ENCODE measurements at places on chromosomes 2 and 18.

GRCh38 chr2:204033611-204034495, 97.3 kb downstream of the ICOS start:
- no peak for DNase-seq

GRCh38 chr2:230085201-230085600, 16.5 kb upstream of the SLC16A14 start:
- DNase-seq: no peak

- DNase-seq: no peak
These were observed 203.2 kb upstream of the ACVR2A start for GRCh38 chr2:147641651-147642050.

GRCh38 chr2:1813371-1813770, 69.1 kb upstream of the PXDN start:
- no peak for DNase-seq

GRCh38 chr2:974502-974901, 23.9 kb downstream of the SNTG2 start:
- peak; percentile 52 for DNase-seq

DNA sequence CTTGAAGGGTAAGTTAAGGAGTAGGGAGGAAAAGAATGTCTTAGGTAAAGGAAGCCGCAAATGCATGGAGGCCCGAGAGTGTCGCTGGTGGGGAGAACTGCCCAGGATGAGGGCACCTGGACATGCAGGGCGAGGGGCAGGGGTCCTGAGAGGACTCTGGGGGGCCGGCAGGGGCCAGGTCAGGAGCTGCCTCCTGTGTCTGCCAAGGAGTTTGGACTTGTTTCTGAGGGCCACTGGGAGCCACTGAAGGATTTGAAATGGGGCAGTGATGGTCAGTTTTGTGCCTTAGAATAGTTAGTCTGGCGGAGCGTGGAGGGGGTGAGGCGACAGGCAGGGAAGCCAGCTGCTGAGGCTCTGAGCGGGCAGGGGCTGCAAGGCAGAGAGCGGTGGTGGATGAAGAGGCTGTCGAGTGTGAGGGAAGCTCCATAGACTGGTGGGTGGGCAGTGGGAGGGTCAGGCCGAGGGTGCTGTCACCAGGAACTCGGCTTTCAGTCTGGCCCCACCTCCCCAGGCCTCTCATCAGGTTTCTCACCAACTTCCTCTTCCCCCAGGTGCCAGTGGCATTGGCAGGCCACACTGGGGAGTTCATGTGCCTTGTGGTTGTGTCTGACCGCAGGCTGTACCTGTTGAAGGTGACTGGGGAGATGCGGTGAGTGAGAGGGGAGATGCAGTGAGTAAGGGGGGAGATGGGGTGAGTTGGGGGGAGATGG, 14.7 kb upstream of the SLC4A3 start:
- peak; percentile 82 for DNase-seq

DNA sequence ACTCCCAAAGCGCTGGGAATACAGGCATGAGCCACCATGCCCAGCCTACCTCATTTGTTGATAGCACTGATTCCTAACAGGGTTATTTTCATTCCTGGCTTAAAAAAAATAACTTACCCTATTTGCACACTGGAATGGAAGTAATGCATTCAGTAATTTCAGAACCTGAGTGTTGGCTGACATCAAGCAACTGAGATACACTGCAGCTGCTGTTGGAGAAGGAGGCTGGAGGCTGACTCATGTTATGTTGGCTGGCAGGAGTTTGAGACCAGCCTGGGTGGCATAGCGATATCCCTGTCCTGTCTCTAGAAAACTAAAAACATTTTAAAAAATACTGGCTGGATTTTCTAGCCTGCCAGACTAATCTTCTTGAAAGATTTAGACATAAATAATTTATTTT, 385.1 kb upstream of the MEX3C start:
- no peak for DNase-seq

- no peak for DNase-seq
These were observed 210.7 kb downstream of the KLHL29 start for GRCh38 chr2:23595601-23596251.

GRCh38 chr2:241894681-241895426, 25.3 kb downstream of the RTP5 start:
- DNase-seq: no peak

GRCh38 chr2:9980520-9980919, 29.0 kb downstream of the GRHL1 start:
- DNase-seq: no peak

- no peak for DNase-seq
These were observed 65.6 kb downstream of the NOL4 start for GRCh38 chr18:34158881-34159690.

DNA sequence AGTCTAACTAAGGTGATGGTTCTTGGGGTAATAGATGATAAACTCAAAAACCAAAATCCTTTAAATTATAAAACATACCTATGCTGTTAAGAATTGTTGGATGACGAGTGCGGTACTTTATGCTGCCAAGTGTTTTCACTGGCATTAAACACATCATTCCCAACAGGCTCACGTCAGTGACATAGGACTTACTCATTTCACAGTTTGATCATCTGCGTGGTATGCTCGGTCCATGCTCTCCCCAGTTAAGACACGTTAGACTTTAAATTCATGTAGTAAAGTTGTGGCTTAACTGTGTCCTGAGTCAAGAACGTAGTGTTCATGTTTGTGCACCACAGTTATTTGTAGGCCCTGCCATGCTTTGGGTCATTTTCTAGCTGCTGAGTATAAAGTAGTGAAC, 125.6 kb upstream of the MYT1L start:
- DNase-seq: no peak

GRCh38 chr18:76460482-76460881, 34.6 kb downstream of the ZNF516 start:
- no peak for DNase-seq

DNA sequence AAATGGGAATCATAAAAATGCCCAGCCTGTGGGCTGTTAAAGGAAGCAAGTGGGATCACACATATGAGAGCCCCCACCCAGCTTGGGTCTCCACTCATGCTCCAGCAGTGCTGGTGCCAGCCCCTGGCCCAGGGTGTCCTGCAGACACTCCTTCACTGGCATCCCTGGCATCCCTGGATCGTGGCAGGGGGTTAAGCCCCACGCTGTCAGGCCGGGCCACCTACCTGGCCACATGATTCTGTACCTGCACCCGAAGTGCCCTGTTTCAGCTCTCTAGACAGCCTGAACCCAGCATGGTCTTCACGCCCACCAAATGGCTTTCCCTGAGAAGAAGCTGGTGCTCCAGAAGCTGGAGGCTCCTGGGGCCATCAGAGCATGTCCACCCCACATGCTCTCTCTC, 137.4 kb downstream of the INHBB start:
- DNase-seq: no peak

DNA sequence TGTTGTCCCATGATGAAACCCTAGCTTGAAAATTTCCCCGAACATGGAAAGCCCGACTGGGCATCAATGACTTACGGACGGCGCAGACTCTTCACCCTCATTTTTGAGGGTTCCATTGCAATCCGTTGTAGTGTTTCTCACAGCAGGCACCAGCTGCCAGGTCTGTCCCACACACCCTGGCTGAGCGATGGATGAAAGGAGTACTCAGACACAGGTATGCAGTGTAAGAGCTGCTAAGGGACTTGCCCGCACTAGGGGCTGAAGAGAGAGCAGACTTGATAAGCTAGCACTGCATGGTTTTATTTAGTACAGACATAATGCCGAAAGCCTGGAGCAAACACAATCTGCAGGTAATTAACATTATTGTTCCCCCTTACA, 15.8 kb downstream of the DYNAP start:
- no peak for DNase-seq

DNA sequence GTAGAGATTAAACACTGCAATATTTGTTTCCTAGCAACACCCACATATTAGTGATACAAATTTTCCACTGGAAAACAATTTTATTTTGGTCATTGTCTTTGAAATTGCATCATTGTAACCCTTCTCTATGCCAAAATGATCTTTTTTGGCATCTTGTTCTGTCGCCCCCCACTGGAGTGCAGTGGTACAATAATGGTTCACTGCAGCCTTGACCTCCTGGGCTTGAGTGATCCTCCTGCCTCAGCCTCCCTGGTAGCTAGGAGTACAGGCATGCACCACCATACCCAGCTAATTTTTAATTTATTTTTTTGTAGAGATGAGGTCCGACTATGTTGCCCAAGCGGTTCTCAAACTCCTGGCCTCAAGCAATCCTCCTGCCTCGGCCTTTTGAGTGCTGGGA, 117.4 kb downstream of the PIK3C3 start:
- DNase-seq: no peak

- no peak for DNase-seq
These were observed 36.5 kb downstream of the CFAP36 start for GRCh38 chr2:55555977-55556376.

DNA sequence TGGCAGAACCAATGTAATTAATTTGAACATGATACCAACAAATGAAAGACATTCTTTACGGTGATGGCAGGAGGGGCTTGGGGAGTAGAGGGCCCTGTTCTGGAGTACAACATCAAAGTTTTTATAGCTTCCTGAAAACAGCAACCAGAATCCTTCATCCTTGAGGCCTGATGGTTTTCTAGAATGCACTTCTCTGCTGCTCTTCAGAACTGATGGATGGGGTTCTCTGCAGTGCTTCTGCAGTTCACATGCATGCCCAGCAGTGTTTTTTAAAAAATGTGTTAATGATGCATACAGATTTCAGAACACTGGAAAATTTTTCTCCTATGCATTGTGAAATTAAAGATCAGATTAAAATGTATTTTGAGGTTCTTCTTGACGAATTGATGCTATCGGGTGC, 2.5 kb downstream of the LTBP1 start:
- DNase-seq: no peak

- DNase-seq: no peak
These were observed 67.8 kb downstream of the SLC4A3 start for GRCh38 chr2:219695145-219695709.

- no peak for DNase-seq
These were observed 189.4 kb downstream of the GPD2 start for GRCh38 chr2:156625360-156626170.

GRCh38 chr2:238847841-238848690, at the start of gene TWIST2:
TWIST2 (plus strand) TSS chr2:238848085; CDS start chr2:238848216, 131 bp downstream.
- DNase-seq: no peak

GRCh38 chr2:172096626-172097547, 5.8 kb downstream of the DLX2 start:
- no peak for DNase-seq

DNA sequence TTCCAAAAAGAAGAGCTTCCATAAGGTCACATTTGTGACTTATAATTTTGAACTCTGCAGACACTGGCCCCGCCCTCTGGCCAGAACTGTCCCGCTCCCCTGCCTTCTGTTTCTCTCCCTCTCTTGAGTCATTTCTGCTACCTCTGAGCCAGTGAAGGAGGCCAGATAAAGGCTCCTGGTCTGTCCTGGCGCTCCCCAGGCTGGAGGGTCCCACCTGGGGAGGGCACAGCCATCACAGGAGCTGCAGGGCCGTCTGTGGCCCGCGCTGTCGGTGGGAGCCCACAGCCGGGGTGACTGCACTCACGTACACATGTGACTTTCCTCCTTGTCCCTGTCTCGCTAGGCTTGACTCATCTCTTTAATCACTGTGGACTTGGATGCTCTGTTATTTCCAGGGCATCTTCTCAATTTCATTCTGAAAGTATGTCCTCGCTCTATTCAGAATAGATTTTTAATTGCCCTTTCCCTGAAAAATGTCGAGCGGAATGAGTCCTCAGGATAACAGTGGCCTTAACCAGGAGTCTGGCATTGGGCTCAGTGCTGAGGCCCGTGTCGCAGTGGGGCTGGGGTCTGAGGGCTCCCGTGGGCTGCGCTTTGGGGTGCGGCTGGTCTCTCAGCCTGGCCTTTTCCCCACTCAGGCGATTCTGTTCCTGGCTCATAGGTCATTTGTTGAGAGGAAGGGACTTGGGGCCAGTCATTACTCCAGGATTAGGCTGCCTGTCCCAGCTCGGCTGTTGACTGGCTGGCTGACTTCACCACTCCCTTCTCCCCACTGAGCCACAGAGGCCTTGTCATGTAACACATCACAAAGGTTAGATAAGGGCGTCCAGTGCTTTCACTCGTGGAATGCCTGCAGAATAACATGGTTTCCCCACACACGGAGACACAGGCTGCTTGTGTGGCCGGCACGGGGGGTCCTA, 34.5 kb downstream of the KLHL29 start:
- DNase-seq: no peak

GRCh38 chr2:232387451-232388171, 9.1 kb downstream of the ALPP start:
- no peak for DNase-seq

DNA sequence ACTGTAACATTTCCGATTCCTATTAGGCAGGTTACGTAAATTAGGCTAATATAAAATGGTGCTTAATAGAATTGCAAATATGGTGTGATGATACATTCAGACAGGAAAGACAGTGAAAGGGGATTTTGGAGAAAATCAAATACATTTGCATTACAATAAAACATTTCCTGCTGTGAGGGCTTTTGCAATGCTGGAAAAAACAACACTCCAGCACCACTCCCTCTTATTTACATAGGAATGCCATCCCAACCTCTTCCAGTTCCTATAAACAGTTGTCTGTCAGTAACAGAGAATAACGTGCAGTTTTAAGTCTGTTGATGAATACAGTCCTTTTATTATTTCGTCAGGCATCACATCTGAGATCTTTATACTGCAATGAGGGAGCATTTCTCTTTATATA, 298.8 kb upstream of the FANCL start:
- DNase-seq: no peak

DNA sequence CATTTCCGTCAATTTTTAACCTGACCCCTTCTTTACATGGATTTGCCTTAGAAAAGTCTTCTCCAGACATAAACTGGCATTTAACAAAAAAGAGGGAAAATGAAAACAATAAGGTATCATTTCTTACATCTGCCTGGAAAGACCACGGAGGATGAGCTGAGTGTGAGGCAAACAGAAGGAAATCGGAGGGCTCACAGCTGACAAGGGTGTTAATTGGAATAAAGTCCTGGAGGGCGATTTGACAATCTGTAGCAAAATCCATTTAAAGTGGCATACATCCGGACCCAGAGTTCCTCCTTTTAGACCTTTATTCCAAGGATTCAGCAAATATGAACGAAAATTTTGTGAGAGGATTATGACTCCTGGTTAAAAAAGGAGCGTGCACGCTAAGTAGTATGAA, 179.7 kb upstream of the COPS8 start:
- DNase-seq: no peak

DNA sequence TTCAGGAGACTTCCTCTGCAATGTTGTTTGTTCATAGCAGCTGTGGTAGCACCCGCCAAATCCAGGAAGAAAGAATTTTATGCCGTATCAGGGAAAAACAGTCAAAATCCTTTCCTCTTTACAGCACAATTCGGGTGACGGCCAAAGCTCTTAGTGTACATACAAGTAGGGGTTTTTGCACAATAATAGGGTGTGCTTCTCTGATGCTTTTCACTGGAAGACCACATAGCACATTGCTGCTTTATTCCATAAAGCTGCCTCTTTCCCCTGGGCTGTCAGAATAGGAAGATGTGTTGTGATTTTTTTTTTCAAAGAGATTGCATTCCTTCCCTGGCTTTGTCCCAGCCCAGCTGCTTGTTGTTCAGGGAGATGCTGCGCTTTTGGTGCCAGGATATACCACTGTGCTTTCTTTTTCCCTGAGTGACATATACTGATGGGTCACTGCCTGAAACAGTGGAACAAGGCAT, 27.2 kb upstream of the LANCL1 start:
- DNase-seq: no peak

GRCh38 chr2:143489145-143489544, 359.9 kb downstream of the ARHGAP15 start:
- no peak for DNase-seq

GRCh38 chr18:13653746-13654433, 72.5 kb downstream of the FAM210A start:
- peak; percentile 41 for DNase-seq

GRCh38 chr2:240869956-240870875, 1.6 kb downstream of the AGXT start:
- DNase-seq: no peak

Data from Jurkat, Clone E6-1 (cell line).